Stimulated activated CD4-positive, alpha-beta T cell treated with anti-CD3 and anti-CD28 coated beads, Interleukin-12 subunit alpha, Interleukin-12 subunit beta, amount 100 ng/mL, for 24 hours (primary cell): ENCODE measurements at places on chromosomes 7 and 10.

DNA sequence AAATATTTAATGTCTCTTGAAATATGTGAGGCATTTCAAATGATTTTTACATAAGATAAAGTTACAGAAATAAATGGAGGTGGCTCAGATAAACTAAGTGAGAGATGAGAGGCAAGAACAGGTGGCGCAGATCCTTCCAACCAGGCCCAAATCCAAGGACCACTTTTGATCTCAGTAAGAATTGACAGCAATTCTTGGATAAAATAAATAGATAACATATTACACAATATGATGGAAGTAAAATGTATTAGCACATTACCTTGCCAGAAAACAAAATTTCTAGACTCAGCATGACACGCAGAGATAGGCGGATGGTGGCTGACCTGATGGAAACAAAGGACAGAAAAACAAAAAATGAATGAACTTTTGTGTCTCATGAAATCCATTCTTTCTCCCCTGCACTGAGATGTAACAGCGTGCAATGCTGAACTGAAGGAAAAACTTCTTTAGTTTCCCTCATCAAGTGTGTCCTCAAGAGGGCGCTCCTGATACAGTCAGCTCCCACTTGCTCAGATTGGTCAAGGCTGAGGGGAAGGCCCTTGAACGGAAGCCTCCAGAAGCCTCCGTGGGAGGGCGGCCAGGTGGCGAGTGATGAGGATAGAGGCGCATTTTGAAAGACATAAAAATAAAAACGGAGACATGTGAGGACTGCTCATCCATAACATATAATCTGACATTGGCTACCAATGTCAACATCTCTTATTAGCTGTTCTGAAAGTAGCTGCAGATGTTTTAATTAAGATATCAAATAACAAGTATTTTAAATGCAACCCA lies 62.8 kb upstream of the GSDME start:
- peak; percentile 59 for DNase-seq

- DNase-seq: no peak
Observed at GRCh38 chr7:103379270-103379975, 32.0 kb downstream of the PSMC2 start.

DNA sequence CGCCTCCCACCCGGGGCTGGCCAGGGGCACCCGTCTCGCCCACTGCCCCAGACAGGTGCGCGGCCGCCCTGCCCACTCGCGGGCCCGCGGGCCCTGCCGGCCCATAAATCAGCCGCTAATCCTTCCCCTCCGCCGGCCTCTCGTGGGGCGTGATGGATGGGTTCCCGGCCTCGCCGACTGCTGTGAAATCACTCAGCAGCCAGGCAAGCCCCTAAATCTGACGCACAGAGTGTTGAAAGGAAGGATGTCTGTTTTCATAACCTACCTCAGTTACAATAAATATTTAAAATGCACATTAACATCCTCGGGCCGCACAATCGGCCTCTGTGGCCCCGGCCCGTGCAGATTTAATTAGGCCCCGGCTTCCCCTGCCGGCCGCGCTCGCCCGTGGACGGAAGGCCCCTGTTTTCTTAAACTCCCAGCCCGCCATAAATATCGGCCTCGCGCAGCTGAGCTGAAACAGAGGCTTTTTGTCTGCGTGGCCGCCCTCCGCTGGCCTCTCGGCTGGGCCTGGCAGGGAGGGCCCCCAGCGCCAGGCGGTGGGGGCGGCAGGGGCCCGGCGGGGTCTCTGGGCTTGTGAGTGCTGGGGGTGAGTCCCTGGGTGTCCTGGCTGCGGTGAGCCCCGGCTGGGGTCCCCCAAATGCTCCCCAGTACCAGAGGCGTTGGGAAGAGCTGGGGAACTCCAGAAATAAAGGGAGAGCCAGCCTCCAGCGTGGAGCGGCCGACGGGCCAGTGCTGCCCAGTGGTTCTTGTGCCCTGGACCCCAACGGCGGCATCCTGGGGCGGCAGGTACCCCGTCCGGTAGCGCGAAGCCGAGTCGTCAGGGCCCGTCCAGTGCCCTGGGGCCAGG lies 90.7 kb downstream of the UNCX start:
- no peak for DNase-seq

DNA sequence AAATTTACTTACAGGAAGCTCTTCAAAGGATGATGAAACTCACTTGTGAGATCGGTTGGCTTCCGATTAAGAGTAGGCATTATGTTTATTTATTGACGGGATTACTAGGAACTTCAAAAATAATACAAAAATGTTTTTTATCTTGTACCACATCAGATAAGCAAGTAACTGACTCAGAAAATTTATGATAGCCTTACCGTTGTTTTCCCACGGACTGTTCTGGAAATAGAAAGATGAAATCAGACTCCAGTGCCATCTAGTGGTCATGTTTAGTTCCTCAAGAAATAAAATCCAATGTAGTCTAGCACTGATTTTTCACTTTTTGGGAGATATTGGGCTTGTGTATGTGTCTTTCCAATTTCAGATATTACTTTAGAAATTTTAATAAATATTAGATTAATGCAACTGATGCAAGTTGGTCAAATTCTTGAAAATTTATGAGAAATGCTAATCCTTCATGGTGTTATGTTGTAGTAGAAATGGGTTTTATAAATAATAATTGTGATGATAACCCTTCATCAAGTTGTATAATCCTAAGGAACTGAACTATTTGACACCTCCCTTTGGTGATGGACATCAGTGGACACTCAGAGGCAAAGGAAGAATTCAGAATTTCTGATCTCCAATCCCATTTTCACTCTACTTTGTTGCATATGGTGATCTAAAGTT lies 168.8 kb downstream of the TMEM26 start:
- no peak for DNase-seq

DNA sequence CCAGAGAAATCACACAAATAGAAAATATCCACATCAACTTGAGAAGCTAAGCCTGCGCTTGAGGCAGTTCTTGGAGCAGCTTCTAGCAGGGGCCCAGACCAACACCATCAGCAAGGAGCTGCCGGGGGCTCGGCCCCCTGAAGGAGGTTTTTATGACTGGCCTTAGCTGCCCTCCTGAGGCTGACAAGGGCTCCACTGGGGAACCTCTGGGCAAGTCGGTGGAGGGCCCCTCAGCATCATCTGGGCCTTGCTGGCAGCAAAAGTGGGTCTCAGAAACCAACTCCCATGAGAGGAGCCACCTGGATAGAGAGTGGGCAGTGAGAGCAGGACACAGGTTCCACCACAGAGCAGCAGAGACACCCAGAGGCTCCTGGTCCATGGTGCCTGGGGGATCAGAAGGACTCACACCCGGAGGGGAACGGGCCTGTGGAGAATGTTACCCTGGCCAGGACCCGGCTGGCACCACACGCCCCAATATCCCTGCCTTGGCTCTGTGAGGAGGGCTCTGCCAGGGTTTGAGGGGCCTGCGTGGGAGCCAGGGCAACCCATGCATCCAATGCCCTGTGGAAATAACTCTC lies 55.9 kb downstream of the NEUROG3 start:
- DNase-seq: no peak

DNA sequence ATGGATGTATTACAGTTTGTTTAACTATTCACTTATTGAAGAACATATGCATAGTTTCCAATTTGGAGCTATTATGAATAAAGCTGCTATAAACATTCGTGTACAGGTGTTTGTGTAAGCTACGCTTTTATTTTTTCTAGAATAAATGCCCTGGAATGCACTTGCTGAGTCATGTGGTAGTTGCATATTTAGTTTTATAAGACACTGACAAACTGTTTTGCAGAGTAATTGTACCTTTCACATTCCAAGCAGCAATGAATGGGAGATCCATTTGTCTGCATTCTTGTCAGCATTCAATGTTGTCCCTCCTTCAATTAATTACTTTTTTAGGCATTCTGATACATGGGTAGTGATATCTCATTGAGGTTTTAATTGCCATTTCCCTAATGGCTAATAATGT lies 373.6 kb upstream of the GHITM start:
- no peak for DNase-seq

DNA sequence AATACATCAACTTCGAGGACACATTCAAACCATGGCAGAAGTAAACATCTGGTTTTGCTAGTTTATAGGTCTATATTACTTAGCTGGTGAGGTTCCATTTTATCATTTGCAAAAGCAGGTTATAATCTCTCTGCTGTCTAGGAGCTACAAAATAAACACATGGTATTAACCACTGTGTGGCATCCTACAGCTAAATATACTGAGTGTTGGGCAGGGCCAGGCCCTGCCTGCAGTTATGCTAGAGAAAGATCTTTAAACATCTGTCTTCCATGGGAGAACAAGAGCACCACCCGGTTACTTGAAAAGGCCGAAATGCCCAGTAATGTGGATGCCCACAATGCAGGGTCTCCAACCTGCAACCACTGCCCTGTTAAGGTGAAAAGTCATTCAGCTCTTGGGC lies 20.6 kb upstream of the FKBP9 start:
- no peak for DNase-seq

DNA sequence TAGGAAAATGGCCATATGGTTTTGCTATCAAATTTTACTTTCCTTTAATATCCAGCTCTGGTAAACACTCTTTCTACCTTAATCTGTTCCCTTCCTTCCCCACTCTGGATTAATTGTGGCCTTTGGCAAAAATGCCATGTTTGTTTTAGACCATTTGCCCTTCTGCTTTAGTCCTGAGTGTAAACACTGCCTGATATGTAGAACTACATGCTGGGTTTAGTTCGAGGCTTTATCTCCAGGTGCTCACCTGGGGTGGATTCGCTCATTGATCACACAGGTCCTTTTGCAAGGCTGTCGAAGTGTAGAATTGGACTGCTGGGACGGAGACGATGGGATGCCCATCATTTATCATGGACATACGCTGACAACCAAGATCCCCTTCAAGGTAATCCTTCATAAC lies 94.1 kb downstream of the NOC3L start:
- no peak for DNase-seq

GRCh38 chr7:114956702-114957101 lies 34.8 kb downstream of the MDFIC start:
- DNase-seq: no peak

DNA sequence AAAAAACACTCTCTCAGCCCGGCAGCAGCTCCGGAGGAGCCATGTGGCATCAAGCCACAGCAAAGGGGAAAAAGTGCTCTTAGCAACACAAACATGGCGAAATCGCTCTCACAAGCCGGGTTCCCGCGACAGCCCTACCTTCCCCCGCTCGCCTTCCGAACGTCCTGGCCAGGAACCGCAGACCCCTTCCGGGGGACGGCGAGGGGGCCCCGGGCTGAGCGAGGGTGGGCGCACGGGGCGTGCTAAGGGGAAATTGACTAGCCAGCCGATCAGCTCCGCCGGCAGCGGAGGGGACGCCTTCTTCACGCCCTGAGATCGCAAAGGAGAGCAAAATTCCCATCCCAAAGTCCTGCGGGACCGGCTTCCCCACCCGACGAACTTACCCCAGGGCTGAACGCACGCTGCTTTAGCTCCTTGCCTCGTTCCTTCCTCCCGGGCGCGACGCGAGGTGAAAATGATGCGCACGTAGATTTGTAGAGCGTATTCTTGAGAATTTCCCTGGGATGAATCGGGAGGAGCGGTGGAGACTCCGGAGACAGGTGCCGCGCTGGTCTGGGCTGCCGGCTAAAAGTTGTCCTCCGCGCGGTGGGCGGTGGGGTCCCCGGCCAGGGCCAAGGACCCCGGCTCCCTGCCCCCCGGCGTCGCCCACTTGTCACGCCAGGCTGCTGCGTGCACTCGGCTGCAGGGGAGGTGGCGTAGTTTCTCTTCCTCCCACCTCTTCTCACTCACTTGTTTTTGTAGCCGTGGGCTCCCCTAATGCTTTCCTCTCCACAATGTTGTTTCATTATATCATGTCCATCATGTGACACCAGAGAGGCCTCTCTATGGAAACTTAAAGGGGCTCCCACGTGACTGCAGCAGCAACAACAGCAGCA lies 220.1 kb upstream of the MKLN1 start:
- peak; percentile 48 for DNase-seq

GRCh38 chr10:42367532-42368230 lies 270.7 kb downstream of the ZNF33B start:
- peak; percentile 2 for DNase-seq
